Effector memory CD8-positive, alpha-beta T cell (primary cell): ENCODE measurements at places on chromosomes 12 and 14.

DNA sequence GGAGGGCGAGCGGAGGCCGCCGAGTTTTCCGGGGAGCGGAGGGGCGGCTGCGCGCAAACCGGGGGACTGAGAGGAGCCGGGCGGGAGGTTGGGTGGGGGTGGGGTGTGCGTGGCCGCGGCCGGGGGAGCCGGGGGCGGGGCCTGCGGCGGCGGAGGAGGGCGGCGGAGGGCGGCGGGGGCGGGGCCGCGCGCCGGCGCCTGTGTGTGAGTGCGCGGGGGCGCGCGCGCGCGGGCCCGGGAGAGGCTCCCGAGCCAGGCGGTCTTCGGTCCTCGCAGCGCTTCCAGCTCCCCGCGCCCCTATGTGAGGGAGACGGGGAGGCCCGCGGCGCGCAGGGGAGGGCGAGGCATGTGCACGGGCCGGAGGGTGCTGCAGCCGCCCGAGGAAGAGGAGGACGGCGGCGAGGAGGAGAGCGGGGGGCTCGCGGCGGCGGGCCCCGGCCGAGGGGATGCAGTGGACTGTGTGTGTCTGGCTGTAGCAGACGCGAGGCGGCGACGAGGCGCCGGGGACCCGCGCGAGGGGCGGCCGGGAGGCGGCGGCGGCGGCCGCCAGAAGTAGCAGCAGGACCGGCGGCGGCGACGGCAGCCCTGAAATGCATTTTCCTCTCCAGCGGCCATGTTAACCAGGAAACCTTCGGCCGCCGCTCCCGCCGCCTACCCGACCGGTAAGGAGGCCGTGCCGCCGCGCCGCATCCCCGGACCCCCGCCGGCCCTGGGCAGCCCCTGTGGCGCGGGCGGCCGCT lies at the start of gene DYRK2:
DYRK2 (plus strand) TSS at position 225 of the 740 bp plus-strand sequence; CDS start at position 614, 389 bp downstream.
- H3K27me3 ChIP-seq = no peaks in the 10 kb centered on the region
- H3K27ac ChIP-seq = peak within 1 kb of the TSS; percentile 97
- peaks cover 52% of the 10 kb centered on the region for H3K36me3 ChIP-seq
- H3K4me3 ChIP-seq = peak within 1 kb of the TSS; percentile 99
- DNase-seq = peak; percentile 54

GRCh38 chr12:31322801-31323207 lies 3.1 kb downstream of the SINHCAF start:
- peaks cover 21% of the 10 kb centered on the region for H3K36me3 ChIP-seq
- DNase-seq = no peak
- H3K4me1 ChIP-seq = peaks cover 73% of the 10 kb centered on the region
- H3K27me3 ChIP-seq = no peaks in the 10 kb centered on the region
- peak overlapping the region; percentile 90 for H3K4me3 ChIP-seq
- H3K27ac ChIP-seq = peak overlapping the region; percentile 98

DNA sequence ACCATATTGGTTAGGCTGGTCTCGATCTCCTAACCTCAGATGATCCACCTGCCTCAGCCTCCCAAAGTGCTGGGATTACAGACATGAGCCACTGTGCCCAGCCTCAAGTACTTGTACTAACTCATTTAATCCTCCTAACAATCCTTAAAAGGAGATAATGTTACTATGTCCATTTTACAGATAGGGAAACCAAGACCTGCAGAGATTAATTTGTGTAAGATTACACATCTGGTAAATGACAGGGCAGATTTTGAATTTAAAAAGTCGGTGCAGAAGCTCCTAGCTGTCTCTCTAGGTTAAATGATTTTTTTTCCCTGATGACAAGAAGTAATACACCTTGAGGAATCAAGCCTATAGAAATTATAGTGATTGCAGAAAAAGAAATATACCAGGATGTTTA lies 13.7 kb upstream of the HECTD1 start:
- DNase-seq = no peak
- no peaks in the 10 kb centered on the region for H3K4me1 ChIP-seq
- H3K27me3 ChIP-seq = no peaks in the 10 kb centered on the region
- H3K36me3 ChIP-seq = peaks cover 3% of the 10 kb centered on the region

DNA sequence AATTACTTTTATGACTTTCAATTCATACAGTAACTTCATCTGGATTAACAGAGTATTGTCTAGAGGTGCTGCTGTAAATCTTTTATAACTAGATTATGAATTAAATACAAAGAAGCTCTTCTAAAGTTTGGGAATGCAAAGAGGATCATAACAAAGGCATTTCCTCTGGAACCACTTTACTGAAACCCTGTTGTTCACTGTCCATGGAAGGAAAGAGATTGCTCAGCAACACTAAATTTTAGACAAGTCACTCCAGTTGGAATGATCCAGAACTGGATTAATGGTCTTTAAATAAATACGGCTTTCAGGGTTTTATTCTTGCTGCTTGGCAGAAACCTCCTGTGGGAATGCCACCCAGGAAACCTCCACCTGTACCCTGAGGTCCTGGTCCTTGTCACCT lies 250.6 kb downstream of the KSR2 start:
- H3K4me1 ChIP-seq = no peaks in the 10 kb centered on the region
- H3K4me3 ChIP-seq = no peak overlapping the region
- H3K27me3 ChIP-seq = no peaks in the 10 kb centered on the region
- no peak for DNase-seq

GRCh38 chr12:119989361-119989730 lies 310 bp downstream of the BICDL1 start:
- no peak for DNase-seq
- peaks cover 50% of the 10 kb centered on the region for H3K36me3 ChIP-seq
- peaks cover 13% of the 10 kb centered on the region for H3K4me1 ChIP-seq
- no peaks in the 10 kb centered on the region for H3K27me3 ChIP-seq
- no peak overlapping the region for H3K27ac ChIP-seq

GRCh38 chr14:57797160-57797559 lies 68.7 kb downstream of the SLC35F4 start:
- no peaks in the 10 kb centered on the region for H3K27me3 ChIP-seq
- no peak overlapping the region for H3K27ac ChIP-seq
- no peaks in the 10 kb centered on the region for H3K36me3 ChIP-seq

GRCh38 chr12:99213047-99213446 lies 434.5 kb upstream of the GARIN6 start:
- no peaks in the 10 kb centered on the region for H3K4me1 ChIP-seq
- no peak overlapping the region for H3K4me3 ChIP-seq
- no peaks in the 10 kb centered on the region for H3K27me3 ChIP-seq
- no peak for DNase-seq

DNA sequence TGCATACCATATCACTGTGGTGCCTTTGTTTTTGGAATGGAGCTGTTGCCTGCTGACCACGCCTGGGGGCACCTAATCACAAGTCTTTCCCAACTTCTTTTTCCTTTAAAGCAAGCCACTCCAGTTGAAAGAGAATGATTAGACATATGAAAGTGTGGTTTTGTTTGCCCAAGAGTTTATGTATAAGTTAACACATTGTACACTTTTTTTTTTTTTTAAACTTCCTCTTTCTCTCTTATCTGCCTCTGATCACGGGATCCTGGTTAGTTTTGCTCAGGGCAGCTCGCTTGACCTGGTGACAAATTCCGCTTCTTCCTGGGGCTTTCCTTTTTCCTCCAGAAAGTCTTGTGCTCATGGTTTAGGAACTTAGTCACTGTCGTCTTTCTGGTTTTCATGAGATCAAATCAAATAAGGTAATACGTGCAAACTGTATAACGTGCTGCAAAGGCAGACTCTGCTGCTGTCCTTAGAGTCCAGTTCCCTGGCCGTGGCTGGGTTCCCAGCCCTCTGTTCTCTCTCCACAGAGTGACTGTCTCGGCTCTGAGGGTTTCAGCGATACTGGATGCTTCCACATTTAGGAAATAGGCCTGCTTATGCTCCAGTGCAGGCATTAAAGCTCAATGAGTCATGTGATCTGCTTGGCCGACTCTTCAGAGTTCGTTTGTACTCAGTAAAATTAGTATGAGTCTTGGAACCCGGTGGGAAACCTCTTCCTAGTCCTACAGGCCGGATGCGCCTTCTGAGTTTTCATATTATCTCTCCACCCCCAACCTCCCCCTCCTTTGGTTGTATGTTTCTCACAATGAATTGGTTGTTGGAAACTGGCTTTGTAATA lies 15.2 kb downstream of the RASSF3 start:
- no peak for DNase-seq
- no peaks in the 10 kb centered on the region for H3K27me3 ChIP-seq
- H3K4me1 ChIP-seq = peaks cover 56% of the 10 kb centered on the region
- peak overlapping the region; percentile 92 for H3K27ac ChIP-seq
- peaks cover 17% of the 10 kb centered on the region for H3K36me3 ChIP-seq
- H3K4me3 ChIP-seq = peak overlapping the region; percentile 78

- no peaks in the 10 kb centered on the region for H3K4me1 ChIP-seq
- no peaks in the 10 kb centered on the region for H3K27me3 ChIP-seq
- H3K27ac ChIP-seq = no peak overlapping the region
- no peaks in the 10 kb centered on the region for H3K36me3 ChIP-seq
- H3K4me3 ChIP-seq = no peak overlapping the region
- no peak for DNase-seq
Measured at GRCh38 chr12:79098530-79098929, 234.0 kb downstream of the SYT1 start.

DNA sequence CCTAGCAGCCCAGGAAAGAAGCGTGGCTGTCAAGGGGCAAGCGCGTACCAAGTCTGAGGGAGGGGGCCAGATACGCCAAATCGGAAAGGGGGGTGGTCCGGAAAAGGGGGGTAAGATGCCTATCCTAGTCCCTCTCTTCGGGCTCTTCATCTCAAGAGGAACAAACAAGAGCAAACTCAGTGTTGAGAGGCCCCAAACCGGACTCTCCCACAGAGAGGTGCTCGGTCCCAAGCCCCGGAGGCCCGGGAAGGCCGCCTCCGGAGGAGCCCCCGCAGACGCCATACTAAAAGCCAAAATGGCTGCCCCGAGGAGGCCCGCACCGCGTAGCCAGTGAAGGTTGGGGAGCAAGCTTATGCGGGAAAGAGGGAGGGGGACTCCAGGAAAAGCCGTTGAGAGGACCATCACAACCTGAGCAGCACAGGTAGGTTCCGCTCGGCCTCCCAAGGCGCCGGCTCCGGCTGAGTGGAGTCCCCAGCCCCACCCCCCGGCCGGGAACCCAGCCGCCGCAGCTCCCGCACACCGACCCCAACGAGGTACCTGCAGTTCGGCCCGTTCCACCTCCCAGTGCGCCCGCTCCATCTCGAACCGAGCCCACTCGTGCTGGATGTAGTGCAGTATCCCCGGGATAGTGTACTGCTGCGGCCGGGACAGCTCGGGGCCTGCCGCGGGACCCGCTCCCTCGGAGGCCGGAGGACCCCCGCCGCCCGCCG lies at the start of gene AP4S1:
AP4S1 (plus strand) TSS at position 283 of the 710 bp plus-strand sequence. CDS start 40,548 bp downstream, outside the sequence.
- peak; percentile 45 for DNase-seq
- peak within 1 kb of the TSS; percentile 98 for H3K27ac ChIP-seq
- H3K4me1 ChIP-seq = peaks cover 45% of the 10 kb centered on the region
- H3K36me3 ChIP-seq = peaks cover 27% of the 10 kb centered on the region
- H3K27me3 ChIP-seq = no peaks in the 10 kb centered on the region

DNA sequence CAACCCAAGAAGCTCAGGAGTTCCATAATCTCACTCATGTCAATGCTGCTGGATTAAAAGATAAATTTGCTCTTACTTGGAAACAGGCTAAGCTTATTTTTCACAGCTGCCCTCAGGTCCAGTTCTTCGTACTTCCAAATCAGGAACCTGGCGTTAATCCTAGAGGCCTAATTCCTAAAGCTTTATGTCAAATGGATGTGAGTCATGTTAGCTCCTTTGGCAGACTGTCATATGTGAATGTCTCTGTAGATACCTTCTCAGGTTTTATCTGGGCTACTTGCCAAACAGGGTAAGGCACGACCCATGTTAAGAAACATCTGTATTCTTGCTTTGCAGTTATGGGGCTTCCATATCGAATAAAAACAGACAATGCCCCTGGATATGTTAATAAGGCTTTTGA lies 504.6 kb downstream of the ALG10 start:
- H3K27me3 ChIP-seq = no peaks in the 10 kb centered on the region
- H3K4me1 ChIP-seq = no peaks in the 10 kb centered on the region
- no peak overlapping the region for H3K27ac ChIP-seq

GRCh38 chr12:58787021-58787760 lies 133.1 kb downstream of the LRIG3 start:
- H3K27me3 ChIP-seq = no peaks in the 10 kb centered on the region
- no peaks in the 10 kb centered on the region for H3K36me3 ChIP-seq
- H3K4me3 ChIP-seq = no peak overlapping the region

DNA sequence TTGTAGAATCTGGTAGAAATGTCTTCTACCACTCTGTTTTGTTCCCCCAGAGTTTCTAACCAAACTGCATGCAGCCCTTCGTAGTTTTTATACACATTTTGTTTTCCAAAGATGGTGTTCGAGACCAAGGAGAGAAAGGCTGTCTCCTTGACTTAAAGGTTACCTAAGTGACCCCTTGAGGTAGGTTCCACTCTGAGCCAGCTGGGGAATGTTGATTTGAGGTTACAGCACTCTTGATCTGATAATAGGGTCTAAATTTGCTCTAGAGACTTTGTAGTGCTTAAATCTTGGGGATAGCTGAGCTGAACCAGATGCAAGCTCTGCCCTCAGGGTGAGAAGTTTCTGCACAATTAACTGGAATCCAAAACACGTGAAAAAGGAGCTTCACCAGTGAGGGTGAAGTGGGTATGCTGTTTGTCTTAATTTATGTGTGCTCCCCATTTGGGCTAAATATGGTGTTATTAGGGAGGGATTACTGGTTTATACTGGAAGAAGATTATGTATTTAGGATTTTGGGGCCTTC lies 3.1 kb downstream of the TMBIM6 start:
- H3K4me3 ChIP-seq = peak overlapping the region; percentile 63
- DNase-seq = no peak
- peak overlapping the region; percentile 93 for H3K27ac ChIP-seq
- peaks cover 44% of the 10 kb centered on the region for H3K36me3 ChIP-seq
- peaks cover 55% of the 10 kb centered on the region for H3K4me1 ChIP-seq
- no peaks in the 10 kb centered on the region for H3K27me3 ChIP-seq

DNA sequence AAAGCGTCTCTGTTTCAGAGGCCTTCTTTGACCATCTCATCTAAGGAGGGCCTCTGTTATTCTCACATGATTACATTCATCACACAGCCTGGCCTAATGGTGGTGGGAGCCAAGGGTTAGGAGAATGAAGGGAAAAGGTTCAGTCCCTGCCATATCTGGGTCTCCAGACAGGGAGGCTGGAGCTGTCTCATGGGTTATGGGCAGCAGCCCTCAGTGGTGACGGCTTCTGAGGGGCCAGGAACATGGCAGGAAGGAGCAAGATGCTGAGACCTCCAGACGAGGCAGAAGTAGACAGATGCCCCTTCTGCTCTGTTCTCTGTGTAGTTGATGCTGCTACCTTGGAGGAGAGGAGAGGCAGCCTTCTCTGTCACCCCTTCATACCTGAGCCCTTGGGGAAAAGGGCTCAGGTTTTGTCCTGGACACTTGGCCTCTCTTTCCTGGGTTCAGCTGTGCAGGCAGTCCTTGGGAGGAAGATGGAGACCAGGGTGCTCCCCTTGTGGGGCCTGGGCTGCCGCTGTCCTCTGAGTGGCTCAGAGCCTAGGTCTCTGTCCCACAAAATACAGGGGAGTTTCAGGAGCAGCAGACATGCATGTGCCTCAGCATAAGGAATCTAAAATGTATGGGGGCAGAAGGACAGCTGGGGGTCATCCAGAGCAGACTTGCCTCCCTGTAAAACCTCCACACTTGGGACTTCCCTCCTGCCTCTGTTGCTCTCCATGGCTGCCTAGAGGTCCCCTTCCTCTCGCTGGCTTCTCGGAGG lies 3.6 kb downstream of the IFI27L2 start:
- H3K4me1 ChIP-seq = peaks cover 19% of the 10 kb centered on the region
- no peak for DNase-seq
- peaks cover 3% of the 10 kb centered on the region for H3K36me3 ChIP-seq
